ENCODE measurements at places on chromosomes 2 and 18.

DNA sequence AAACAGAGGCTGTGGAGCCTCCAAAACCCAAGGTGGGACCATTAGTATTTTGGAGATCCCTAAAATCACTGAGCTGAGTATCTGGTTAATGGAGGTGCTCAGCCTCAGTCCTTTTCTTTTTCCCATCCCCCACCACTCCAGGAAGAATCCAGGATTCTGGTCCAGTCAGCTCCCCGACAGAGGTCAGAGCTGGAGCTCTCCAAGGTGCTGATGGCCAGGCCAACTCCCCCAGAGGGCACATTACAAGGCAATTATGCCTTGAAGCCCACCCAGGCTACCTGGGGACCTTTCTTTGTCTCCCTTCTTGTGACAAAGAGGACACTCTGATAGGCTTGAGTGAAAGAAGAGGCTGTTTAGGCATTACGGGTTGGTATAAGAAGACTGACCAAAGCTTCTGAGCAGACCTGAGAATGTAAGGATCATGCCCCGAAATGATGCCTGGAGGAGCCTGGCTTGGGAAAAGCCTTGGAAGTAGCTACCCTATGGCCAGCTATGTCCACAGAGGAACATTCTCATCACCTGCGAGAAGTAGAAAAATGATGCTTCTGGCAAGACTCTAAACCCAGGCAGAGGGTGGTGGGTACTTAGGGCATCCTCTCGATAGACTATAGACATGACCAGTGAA is 102.5 kb upstream of the LDAH start:
- DNase-seq = no peak

GRCh38 chr2:141055531-141055930 is 1075.3 kb downstream of the LRP1B start:
- no peak for DNase-seq

- no peak for DNase-seq
These were observed 39.8 kb downstream of the TRAK2 start for GRCh38 chr2:201411421-201411820.

DNA sequence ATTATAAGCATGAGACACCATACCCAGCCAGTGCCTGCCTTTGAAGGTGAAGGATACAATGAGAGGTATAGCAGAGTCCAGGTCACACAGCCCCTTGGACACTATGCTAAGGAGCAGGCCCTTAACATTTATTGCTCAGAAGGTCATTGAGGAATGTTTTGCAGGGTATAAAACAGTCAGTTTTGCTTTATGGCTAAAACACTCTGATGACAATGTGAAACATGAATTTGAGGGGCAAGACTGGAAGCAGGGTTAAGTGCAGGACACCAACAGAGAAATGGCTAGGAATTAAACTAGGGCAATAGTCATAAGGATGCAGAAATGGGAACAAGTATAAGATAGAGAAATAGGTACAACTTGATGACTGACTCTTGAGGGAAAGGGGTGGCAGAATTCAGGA is 141.1 kb downstream of the METTL4 start:
- DNase-seq = no peak
